ENCODE measurements at places on chromosomes 5 and 9.

DNA sequence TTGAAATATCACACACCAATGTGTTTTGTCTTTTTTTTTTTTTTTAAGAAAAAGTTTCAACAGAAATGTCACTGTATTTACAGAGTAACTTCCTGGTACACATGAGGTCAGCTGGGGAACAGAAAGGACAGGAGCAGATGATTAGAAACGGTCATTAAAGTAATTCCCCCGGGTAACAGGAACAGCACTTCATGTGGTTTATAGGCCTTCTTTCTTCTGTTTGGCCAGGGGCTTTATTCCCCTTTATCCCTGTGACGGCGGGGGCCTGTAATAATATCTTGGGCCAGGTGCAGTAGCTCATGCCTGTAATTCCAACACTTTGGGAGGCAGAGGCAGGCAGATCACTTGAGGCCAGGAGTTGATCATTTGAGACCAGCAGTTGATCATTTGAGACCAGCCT, 30.5 kb upstream of the MSH3 start:
- H3K27me3 ChIP-seq = no peaks in the 10 kb centered on the region
- H3K27ac ChIP-seq = no peak overlapping the region
- no peaks in the 10 kb centered on the region for H3K4me1 ChIP-seq

- H3K36me3 ChIP-seq = no peaks in the 10 kb centered on the region
- no peaks in the 10 kb centered on the region for H3K27me3 ChIP-seq
- H3K27ac ChIP-seq = no peak overlapping the region
- DNase-seq = no peak
Measured at GRCh38 chr5:78886341-78887230, 98.5 kb downstream of the ARSB start.

GRCh38 chr5:68110264-68110663, 105.3 kb upstream of the PIK3R1 start:
- no peak overlapping the region for H3K4me3 ChIP-seq
- H3K36me3 ChIP-seq = no peaks in the 10 kb centered on the region
- H3K27me3 ChIP-seq = no peaks in the 10 kb centered on the region

DNA sequence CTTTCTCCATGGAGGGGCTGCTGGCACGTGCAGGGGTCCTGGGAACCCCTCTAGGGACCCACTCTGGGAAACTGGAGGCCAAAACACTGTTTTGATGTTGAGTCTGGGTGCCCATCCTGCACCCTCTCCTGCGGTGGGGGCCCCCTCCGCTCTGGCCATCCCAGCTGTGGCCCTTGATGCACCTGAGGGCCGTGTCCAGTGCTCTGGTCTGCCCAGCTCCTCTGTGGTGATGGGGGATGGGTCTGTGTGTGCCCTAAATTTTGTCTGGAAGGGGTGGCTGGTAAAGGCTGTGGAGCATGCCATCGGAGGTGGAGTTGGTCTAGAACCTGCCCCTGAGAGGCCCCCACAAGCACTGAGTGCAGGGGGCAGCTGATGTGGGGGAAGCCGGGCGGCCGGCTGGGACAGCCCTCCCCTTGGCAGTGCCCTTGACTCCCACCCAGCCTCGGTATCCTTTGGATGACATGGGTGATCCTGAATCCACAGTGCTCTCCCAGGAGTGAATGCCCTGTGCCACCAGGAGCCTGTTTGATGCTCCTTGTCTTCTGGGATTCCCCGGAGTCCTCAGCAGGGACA, 26.3 kb downstream of the AHRR start:
- H3K36me3 ChIP-seq = no peaks in the 10 kb centered on the region
- H3K4me1 ChIP-seq = peaks cover 7% of the 10 kb centered on the region
- H3K27ac ChIP-seq = no peak overlapping the region
- peaks cover 2% of the 10 kb centered on the region for H3K27me3 ChIP-seq
- DNase-seq = no peak
- H3K4me3 ChIP-seq = no peak overlapping the region

- no peaks in the 10 kb centered on the region for H3K36me3 ChIP-seq
- no peak overlapping the region for H3K4me3 ChIP-seq
- H3K4me1 ChIP-seq = no peaks in the 10 kb centered on the region
Measured at GRCh38 chr9:2602704-2603116, 18.9 kb upstream of the VLDLR start.

DNA sequence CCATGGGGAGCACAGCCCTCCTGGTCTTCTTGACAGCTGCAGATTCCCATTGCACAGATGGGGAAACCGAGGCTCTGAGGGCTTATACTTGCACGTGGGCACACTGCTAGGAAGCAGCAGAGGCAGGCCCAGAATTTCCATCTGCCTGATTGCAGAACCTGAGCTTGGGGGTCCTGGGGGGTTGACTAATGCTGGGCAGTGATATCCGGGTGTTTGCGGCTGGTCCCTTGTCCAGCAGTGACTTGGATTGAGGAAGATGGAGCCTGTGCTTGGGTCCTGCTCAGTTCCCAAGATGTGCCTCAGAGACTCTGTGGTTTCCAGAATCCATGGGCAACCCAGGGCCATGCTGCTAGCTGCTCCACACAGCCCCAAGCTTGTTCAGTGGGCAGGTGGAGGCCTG, 91.2 kb downstream of the PHF2 start:
- no peak for DNase-seq
- no peaks in the 10 kb centered on the region for H3K4me1 ChIP-seq
- H3K27ac ChIP-seq = no peak overlapping the region
- H3K4me3 ChIP-seq = no peak overlapping the region
- H3K27me3 ChIP-seq = no peaks in the 10 kb centered on the region

- no peak overlapping the region for H3K4me3 ChIP-seq
- no peak for DNase-seq
- no peaks in the 10 kb centered on the region for H3K27me3 ChIP-seq
- H3K36me3 ChIP-seq = no peaks in the 10 kb centered on the region
- H3K4me1 ChIP-seq = no peaks in the 10 kb centered on the region
Measured at GRCh38 chr5:52784737-52785136, 3.0 kb upstream of the ITGA1 start.

GRCh38 chr9:88355166-88355565, 33.1 kb upstream of the SPIN1 start:
- no peak overlapping the region for H3K27ac ChIP-seq
- no peak overlapping the region for H3K4me3 ChIP-seq
- DNase-seq = no peak
- H3K4me1 ChIP-seq = no peaks in the 10 kb centered on the region

DNA sequence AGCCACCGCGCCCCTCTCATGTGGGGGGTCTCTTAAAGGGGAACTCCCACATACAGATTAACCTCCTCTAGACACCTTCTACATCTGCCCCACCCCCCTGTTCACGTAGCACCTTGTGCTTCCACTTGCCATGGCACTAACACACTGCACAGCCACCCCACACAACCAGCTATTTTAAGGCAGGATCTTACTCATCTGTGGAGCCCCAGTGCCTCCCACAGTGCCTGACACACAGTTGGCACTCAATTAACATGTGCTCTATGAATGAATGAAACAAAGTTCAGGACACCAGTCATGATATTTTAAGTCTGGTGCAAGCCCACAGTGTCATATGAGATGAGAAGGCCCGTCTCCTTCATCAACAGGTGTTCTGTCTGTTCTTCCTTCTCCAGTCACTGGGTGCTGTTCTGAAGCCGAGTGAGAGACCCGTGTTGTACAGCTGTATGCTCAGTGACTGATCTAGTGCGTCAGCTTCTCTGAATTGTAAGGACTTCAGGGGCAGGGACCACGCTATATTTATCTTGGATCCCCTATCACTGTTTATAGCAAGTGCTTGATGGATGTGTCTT, 149.1 kb downstream of the TLE1 start:
- no peak overlapping the region for H3K27ac ChIP-seq
- no peaks in the 10 kb centered on the region for H3K27me3 ChIP-seq
- no peak for DNase-seq

DNA sequence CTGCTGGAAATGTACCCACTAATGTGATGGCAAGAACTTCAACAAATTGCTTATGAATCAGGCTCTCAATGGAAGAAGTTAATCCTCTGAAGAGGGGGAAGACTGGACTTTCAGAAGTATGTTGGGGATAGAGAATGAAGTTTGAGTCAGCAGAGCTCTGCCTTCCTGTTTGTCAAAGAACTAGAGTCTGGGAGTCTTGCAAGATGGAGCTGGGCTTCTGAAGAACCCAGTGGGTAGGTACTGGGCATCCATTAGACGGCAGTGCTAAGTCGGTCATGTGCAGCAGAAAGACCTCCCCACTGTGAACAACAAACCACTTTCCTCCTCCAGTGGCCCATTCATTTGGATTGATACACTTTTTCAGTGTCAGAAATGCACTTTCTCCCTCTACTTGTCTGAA, 34.6 kb downstream of the OTULIN start:
- no peak for DNase-seq
- H3K27me3 ChIP-seq = no peaks in the 10 kb centered on the region
- H3K27ac ChIP-seq = no peak overlapping the region
- no peaks in the 10 kb centered on the region for H3K4me1 ChIP-seq

GRCh38 chr5:124740991-124741583, 5.4 kb downstream of the ZNF608 start:
- no peaks in the 10 kb centered on the region for H3K4me1 ChIP-seq
- H3K4me3 ChIP-seq = no peak overlapping the region
- no peak for DNase-seq

DNA sequence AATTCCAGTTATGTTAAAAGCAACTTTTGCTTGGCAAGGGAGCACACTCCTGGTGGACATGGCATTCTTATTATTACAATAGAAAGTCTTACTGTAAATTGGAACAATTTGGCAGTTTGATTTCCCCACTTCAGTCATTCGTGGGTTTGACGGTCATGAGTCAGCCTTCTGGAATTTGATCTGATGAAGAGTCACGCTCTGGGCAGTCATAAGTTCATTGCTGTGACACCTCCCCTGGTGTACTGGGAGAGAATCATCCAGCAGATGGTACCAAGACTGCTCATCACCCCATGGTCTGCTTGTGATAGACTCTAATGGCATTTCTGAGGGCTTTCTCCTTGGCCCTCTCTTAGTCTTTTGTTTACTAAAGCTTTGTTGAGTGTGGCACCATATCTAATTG, 53.8 kb downstream of the GLRA1 start:
- H3K27me3 ChIP-seq = no peaks in the 10 kb centered on the region
- H3K4me3 ChIP-seq = no peak overlapping the region
- no peak overlapping the region for H3K27ac ChIP-seq
- no peaks in the 10 kb centered on the region for H3K4me1 ChIP-seq
- H3K36me3 ChIP-seq = no peaks in the 10 kb centered on the region
- DNase-seq = no peak
